Stimulated activated CD8-positive, alpha-beta memory T cell treated with anti-CD3 and anti-CD28 coated beads, Interleukin-15, amount 100 ng/mL, for 24 hours (primary cell): ENCODE measurements at places on chromosomes 7 and 10.

- DNase-seq, result no peak
Observed at GRCh38 chr7:1691601-1692514, 21.8 kb downstream of the ELFN1 start.

DNA sequence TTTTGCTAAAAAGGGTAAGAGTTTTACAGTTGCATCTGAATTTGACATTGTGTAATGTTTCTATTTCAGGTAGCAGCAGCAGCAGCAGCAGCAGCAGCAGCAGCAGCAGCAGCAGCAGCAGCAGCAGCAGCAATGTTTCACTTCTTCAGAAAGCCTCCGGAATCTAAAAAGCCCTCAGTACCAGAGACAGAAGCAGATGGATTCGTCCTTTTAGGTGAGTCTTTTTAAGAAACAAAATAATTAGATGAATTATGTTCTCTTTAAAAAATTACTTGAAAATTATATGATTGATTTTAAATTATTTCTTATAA lies 32.6 kb downstream of the UMAD1 start:
- DNase-seq, result no peak

GRCh38 chr7:80858141-80858903 lies 60.5 kb downstream of the SEMA3C start:
- DNase-seq, result no peak

- DNase-seq, result no peak
Observed at GRCh38 chr10:131943021-131943814, 38.5 kb downstream of the BNIP3 start.

DNA sequence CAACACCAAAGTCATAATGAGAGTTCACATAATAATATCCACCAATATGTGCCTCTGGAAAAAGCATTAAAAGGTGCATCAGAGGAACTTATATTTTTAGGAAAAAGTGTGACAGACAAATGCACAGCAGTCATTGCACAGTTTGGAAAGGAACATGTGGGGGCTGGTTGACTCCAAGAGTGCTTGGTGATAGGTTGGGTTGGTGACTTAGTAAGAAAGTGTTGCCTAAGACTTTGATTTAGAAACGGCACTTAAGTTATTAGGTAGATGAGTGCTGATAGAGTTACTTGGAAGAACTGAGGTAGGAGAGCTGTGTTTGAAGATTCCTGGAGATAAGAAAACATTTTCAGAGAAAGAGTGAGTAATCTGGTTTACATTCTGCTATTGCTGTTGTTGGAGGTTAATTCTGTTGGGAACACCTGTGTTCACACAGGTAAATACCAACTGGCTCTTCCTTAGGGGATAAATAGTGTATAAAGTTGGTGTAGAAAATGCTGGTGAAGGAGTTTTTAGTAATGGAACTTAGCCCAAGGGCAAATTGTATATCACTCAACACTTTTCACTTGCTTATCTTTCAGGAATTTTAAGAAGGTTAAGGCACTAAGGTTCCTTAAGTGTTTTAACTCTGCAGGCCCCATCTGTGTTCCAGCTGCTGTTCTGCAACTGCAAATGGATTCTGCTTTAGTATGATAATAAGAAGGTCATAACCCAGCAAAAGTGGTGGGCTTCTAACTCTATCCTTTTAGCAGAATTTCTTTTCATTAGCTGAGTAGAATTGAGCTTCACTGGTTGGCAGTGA lies 196.1 kb downstream of the NSUN6 start:
- DNase-seq, result no peak

DNA sequence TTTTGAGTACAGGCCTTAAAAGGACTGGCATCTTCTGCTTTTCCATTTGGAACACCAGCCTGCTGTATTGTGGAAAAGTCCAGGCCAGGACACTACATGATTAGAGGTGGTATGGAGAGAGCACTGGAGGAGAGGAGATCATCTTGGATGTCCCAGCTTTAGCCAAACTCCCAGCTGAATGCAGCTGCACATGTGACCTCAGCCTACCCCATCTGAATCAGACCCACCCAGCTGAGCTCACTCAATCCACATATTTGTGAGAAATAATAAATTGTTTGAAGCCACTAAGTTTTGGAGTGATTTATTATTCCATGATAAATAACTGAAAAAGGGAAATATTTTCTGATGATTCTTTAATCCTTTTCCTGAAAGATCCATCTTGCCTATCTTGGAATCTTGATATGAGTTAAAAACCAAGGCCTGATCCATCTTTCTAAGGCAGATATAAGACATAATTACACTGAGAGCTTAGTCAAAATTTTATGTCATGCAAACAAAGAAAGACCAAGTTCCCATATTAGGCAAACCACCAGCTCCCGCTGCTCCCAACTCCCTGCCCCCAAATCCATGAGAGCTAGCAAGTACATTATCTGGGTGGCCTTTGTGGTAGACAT lies 55.1 kb upstream of the TRIL start:
- no peak for DNase-seq

- DNase-seq, result no peak
Observed at GRCh38 chr10:63703113-63703670, 182.0 kb downstream of the REEP3 start.

DNA sequence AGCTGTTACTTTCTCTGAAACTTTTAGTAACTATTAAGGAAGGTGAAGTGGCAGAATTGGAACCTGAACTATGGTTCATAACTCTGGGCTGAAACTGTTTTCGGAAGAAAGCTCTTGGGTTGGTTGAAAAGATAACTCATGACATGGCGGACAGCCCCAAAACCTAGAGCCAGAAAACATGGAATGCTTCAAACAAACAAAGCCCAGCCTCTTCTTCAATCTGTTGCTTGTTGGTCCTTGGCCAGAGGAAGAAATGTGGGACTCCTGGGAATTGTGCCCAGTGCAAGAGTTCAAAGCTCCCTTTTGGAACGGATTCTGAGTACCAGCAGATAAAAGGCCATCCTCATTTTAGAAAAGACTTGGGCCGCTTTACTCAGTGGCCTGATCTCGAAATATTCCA lies 52.9 kb upstream of the CACNB2 start:
- DNase-seq, result no peak

DNA sequence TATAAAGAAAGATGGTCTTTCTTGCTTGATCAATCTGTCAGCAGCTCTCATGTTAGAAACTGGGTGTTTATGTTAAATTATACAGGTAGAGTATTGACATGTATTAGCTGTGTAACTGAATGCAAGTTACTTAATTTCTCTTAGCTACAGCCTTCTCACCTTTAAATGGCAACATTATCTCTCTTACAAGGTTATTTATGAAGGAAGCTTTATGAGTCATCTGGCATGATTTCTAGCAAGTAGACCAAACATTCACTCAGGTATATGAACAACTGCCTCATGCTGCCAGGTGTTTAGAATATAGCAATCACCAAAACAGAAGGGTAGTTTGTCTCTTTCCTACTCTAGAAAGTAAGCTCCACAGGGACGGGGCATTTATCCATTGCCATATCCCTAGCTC lies 8.5 kb downstream of the ARL4A start:
- no peak for DNase-seq

DNA sequence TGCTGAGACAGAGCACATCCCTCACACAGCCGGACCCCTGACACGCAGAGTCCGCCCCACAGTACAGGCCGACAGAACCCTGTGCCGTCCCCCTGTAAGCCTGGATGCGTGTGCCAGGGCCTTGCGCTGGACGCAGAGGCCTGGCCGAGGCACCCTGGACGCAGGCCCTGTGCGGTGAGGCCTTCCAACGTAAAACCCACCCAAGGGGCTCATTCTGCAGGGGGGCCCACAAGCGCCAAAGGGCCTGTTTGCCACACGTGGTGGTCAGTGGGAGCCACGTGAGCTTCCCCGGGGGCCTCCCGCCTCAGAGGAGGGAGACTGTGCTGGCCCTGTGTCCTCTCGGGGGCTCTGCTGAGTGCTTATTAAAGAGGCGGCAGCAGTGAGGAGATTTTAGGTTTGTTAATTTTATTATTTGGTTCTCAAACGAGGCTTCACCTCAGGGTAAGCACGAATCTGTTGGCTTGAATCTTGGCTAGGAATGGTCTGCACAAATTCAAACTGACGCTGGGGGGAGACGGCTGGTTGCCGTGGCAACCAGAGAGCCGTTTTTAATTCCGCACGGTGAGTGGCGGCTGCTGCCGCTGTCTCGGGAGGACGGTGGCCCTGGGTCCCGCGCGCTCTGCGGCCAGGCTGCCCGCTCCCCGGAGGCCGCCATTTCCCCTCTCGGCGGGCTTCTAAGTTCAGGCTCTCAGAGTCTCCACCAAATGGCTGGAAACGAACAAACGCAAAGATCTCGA lies 4.9 kb upstream of the ADGRA1 start:
- no peak for DNase-seq

DNA sequence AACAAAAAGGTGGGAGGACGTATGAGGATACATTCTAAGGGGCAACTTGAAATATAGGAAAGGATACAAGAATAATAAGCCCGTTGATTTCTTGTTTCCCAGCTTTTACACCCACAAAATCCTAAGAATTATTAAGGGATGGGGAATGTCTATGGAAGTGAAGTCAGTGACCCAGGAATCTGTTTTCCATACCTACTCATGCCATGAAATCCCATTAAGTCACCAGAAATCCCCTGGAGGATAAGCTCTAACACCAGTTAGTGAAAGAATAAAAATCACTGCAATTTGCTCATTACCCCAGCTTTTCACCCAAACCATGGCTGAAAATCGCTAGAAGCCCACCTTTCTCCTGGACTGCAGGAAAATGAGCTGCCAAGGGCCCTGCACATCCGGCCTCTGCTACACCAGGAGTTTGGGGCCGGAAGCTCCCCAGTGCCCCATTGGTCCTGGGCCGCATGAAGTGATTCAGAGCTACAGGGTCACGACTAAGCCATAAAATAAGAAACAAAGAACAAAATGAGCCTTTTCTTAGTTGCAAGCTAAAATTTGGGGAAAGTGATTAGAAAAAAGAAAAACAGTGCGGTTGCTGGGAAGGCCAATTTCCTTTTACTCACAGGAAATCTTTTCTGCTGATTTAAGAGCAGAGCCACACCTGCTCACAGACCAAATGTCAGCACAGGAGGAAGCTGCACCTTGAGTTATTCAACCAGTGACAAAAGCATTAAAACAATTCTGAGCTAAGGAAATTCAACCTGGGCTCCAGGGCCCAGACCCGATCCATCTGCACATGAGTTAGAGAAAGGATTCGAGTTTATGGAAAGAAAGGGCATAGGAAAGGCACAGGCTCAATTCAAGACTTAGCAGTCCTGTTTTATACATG lies 40.3 kb downstream of the HIPK2 start:
- no peak for DNase-seq

GRCh38 chr10:114174695-114175188 lies 739 bp upstream of the CCDC186 start:
- DNase-seq, result peak; percentile 10

DNA sequence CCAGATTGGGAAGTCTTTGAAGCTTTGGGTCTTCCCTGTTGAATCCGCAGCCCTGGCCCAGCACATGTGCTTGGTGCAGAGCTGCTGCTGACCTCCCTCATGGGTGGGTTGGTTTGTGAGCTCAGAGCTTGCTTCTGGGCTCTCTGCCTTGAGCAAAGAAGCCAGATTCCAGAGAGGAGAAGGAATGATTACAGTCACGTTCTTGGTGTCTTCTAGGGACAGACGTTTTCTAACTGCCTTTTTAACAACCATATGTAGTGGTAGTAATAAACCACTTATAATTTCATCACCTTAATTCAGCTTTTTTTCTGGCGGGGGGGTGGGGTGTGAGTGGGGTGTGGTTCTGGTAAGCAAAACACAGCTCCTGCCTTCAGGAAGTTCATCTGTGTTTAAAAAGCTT lies 39.5 kb downstream of the LRMDA start:
- DNase-seq, result no peak

DNA sequence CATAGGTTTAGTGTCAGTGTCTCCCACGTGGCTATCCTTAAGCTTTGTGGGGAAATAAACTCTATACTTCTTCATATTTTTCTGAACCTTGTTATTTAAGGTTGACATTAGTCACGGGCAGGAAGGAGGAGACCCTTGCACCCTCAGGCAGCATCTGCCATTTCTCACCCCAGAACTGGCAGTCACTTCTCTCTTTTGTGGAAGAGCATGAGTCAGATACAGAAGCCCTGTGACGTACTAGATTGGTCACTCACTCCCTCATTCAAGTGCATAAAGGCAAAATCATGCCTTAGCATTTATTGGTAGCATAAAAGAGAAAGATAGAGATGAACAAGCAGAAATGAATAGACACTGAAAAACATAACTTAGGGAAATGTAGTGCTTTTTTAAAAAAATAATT lies 206.0 kb upstream of the MDFIC start:
- no peak for DNase-seq

DNA sequence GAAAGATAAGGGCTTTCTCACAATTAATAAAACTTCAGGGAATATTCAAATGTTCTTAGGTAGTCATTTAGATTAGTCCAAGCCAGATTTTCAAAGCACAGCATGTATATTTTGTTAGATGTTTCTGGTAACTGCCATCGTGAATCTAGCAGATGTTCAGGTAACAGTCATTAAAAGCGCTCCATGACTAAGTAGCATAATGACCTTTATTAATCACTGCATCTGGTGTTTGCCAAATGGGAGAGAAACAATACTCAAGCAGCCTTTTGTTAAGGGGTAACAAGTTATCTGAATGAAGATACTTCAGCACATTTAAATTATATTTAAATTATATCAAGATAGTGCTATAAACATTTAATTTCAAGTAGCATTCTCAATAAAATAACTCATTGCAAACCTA lies 47.5 kb downstream of the USP6NL start:
- DNase-seq, result no peak

DNA sequence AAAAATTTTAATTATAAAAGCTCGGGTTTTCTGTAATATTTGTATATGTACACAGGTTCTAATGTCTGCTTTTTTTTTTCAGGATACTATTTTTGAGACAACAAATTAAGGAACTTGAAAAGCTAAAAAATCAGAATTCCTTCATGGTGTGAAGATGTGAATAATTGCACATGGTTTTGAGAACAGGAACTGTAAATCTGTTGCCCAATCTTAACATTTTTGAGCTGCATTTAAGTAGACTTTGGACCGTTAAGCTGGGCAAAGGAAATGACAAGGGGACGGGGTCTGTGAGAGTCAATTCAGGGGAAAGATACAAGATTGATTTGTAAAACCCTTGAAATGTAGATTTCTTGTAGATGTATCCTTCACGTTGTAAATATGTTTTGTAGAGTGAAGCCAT lies 57.9 kb upstream of the BAMBI start:
- no peak for DNase-seq

GRCh38 chr7:151351967-151352366 lies 10.4 kb downstream of the NUB1 start:
- DNase-seq, result peak; percentile 15

- DNase-seq, result no peak
Observed at GRCh38 chr7:98323597-98324322, 42.3 kb downstream of the BRI3 start.

GRCh38 chr7:44782460-44782859 lies 14.0 kb upstream of the PPIA start:
- DNase-seq, result no peak

DNA sequence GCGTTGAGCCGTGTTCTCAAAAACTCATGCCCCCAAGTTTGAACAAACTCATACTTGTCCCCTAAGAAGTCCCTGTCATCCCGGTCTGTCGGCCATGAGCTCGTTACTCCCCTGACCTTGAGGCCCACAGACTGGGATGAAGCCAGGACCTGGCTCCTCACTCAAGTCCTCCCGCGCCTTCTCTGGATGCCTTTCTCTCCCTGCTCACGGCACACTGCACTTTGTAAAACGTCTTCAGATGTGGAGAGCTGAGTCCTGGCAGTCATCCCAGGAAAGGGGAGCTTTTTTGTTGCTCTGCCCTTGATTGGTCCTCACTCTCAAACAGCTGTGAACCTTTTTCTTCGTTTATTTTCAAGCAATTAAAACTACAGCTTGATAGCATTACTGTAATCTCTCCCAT lies 110.8 kb downstream of the JAZF1 start:
- no peak for DNase-seq
